AG04450 (cell line): ENCODE measurements at places on chromosomes 4 and X. TPM values are rescaled to one million over a fixed set of nuclear protein-coding genes. Genes with fewer than 3 reads are reported as not detected.

The BEND4 gene
- polyA plus RNA-seq: not detected in 2 replicates

DNA sequence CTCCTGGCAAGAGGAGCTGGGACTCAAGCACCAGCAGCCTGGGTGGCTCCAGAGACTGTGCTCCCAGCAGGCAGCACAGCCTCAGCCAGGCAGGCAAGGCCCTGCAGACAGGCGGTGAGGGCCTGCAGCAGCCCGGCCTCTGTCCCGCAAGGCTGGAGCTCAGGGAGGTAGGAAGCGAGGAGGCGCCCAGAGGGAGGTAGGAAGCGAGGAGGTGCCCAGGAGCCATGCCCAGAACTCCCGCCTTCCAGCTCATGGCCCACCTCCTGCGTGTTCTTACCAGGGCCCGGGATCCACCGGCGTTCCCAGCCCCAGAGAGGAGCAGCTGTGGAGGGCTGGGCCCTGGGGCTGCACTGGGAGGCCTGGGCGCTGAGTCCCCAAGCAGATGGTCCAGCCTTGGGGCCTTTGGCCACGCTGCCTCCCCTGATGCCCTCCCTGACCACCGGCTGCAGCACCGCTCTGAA lies 133.1 kb downstream of the HMX1 start:
- no peak for DNase-seq

- DNase-seq: no peak
Measured at GRCh38 chr4:10732914-10733415, 48.4 kb upstream of the CLNK start.

The MGST2 gene
- 19.3 and 21.9 TPM in 2 replicates for polyA plus RNA-seq

The SRPK3 gene
- polyA plus RNA-seq: 0.27 and 0.51 TPM in 2 replicates

The CACNA1F gene
- polyA plus RNA-seq: not detected in 2 replicates

DNA sequence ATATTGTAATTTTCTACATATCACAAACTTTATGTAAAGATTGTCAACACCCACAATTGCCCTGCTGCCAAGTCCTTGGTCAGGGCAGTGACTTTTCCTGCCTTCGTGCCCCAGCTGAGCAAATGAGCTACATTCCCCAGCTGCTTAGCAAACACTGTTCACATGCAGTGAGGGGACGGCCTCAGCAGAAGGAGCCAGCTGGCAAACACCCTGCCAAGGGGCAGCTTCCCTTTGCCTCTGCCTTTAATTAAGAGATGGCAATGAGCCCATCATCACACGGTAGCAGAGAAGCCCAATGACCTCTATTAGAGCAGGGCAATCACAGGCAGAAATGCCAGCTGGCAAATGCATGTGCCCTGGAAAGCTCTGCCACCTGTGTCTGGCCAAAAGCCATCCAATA lies 253.4 kb downstream of the EPHA5 start:
- no peak for DNase-seq

GRCh38 chr4:65651031-65651430 lies 19.3 kb downstream of the EPHA5 start:
- no peak for DNase-seq

GRCh38 chrX:106987488-106987887 lies 12.5 kb downstream of the MORC4 start:
- DNase-seq: no peak

The TCEAL9 gene
- polyA plus RNA-seq: 141 and 234 TPM in 2 replicates

- DNase-seq: no peak
Measured at GRCh38 chr4:69970071-69970470, 4.5 kb upstream of the CSN2 start.

The TMEM271 gene
- not detected in 2 replicates for polyA plus RNA-seq

DNA sequence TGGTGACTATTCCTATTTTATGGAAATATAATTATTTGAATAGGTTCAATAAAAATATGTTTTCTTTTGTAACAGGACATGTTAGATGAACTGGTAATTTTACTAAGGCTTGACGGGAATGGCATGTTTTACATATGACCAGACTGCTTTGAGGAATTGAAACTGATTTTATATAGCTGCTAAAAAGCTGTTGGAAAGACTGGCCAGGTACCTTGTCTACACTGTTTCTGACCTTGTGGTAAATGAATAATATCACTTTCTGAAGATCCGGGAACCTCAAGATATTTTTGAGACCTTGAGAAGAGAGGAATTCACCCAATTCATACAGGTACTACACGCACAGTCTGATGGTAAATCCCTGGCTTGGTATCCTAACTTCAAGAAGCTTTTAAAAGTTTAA lies 42.1 kb upstream of the USP46 start:
- DNase-seq: no peak

DNA sequence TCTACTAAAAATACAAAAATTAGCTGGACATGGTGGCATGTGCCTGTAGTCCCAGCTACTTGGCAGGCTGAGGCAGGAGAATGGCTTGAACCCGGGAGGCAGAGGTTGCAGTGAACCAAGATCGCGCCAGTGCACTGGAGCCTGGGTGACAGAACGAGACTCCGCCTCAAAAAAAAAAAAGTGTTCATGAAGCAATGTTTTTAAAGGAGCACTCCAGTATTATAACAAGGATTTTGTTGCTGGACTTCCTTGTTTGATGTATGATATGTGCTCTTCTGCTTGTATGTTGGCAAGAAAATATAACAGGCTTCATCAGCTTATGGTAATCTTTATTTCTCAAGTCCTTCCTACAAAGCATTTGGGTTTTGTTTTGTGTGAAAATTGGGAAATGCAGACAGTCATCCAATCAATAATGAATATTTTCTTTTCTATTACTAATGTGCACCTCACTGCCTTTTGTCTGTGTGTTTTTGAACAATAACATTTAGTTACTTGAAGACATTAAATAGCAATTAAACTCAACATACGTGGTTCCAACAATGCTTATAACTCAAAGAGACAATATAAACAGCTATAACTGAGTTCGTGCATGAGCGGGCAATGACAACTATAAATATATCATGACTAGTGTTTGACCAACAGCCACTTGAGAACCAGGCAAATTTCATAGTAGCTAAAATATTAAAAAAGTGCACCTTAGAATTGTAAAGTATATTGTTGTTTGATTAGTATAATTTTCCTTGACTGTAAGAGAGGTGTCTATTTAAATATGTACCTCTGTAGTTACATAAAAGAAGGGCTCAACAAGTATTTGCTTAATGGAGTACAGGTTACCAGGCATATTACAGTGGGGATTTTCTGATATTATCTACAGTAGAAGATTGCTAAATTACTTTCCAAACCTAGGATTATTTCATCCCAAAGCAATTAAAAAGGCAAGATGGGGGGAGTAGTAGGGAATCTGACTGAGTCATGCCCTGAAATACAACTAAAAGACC lies 210.7 kb downstream of the PPP3CA start:
- DNase-seq: no peak

DNA sequence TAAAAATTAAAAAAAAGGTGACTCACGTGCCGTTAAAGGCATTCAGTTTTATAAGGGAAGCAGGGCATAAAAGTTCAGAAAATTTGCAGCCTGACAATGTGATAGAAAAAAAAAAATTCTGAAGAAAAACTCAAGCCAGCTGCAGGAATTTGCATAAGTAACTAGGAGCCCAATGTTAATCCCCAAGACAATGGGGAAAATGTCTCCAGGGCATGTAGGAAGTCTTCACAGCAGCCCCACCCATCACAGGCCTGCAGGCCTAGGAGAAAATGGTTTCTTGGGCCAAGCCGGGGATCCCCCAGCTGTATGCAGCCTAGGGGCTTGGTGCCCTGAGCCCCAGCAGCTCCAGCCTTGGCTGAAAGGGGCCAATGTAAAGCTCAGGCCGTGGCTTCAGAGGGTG lies 31.2 kb downstream of the CHM start:
- DNase-seq: no peak

The TLR10 gene
- polyA plus RNA-seq: not detected in 2 replicates

DNA sequence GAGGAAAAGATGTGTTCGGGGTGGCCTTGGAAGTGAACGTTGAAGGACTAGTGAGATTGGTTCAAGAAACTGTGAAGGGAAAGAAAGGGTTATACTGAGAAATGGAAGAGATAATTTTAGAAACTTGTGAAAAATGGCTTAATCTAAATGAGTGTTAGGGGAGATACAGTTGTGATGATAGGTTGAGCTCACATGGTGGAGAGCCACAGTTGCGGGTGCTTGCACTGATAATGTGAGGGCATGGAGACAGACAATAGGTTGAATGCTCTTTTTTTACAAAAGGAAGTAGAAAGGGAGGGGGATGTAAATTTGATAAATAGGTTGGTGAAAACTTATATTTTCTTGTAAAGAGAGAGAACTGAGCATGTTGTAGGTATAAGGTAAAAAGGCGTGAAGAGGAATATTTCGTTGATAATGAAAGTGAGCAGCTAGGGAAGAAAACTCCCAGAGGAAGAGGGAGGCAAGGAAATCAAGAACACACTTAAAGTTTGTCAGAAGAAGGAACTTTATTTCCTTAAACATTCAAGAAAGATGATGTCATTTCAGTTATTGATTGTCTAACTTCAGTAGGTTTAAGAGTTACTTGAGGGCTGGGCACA lies 8.2 kb downstream of the AREG start:
- no peak for DNase-seq
